ENCODE measurements at places on chromosomes 13 and 19.

DNA sequence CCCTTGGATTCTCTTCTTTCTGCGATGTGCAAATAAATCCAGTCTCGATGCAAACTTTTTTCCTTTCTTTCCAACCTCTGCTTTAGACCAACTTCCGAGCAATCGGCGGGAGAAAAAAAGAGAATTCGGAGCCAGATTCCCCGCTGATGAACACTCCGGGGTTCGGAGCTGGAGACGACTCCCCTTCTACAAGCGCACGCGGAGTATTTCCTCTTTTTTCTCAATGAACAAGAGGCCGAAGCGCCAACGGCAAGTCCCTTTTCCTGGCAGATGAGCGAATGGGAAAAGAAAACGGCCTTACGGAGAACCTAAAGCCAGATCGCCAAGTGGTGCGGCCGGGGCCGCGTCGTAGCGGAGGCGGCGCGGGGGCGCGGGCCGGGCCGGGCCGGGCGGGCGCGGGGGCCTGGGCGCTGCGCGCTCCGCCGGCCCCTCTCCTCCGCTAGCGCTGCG lies 250 bp downstream of the SPRY2 start:
- DNase-seq = no peak

GRCh38 chr13:20349564-20350381 lies 117.7 kb upstream of the GJB6 start:
- no peak for DNase-seq

DNA sequence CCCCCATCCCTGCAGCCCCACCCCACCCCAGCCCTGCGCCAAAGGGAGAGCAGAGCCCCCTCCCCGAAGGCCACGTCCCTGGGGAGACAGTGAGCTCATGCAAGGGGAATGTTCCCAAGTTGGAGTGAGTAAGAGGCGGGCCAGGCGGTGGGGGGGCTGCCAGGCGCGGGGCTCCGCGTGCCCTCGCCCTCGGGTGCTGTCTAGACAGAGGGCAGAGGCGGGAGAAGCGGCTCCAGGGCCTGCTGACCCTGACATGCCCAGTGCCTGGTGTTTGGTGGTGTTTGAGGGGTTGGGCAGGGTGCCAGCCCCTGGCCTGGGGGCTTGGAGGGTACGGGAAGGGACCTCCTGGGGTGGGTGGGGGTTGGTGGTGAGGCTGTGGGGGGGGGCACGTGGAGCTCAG lies 1.0 kb downstream of the FSTL3 start:
- DNase-seq = peak; percentile 64

DNA sequence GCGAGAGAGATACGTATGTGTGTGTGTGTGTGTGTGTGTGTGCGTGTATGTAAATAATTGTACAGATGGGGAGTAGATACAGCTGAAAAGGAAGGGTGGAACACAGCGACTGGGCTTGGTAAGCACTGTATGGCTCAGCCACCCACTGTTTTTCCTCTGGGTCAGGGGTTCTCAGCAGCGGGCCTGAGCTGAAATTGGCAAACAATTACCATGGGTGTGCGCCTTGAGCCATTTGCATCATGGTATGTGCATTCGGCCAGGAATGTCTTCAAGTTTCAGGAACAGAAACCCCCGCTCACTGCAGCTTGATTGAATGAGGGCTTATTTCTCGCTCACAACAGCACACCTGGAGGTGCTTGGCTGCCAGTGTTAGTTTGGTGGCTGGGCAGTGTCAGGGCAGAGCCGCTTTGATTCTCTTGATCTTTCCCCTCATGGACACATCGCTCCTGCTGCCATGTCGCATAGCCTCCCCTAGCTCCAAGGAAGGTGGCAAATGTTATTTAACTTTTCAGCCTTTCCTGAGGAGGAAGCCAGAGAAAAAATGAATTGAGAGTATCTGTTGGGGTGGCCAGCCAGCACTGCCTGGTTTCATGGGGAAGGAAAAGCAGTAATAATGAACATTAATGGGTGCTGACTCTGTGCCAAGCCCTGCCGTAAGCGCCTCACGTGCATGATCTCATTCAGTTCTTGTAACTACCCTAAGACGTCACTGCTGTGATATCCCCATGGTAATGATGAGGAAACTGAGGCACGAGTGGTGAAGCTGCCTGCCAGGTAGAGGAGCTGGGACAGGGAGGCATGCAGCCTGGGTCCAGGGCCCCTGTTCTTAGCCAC lies 126.9 kb downstream of the SIPA1L3 start:
- DNase-seq = no peak

DNA sequence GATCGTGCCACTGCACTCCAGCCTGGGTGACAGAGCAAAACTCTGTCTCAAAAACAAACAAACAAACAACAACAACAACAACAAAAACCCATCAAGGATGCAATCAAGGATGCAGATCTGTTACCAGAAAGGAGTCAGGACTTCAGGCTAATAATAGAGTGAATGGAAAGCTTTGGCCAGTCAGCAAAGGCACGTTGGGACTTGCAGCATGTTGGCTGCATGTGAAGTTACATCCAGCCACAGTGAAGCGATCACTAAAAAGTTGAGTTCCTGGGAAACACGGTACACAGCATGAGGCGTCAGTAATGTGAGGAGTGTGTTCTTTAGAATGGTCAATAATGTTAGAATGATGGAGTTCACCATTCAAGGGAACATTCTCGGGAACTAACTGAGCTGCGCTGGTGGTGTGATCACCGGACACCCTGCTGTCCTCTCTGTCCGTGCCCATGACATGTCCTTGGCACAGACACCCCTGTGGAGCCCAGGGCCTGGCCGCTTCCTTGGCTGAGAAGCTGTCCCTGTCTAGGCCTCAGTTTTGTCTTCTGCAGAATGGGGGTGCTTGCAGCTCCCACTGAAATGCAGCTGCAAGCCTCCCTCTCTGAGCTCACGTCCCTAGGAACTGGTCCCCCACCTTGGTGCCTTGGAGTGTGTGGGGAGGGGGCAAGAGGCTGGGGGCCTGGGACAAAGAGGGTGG lies 2.3 kb upstream of the LGALS7B start:
- no peak for DNase-seq

All from omental fat pad (tissue), 4 donors.